A549 treated with ZK216348 at 1 μM for 4 hours (cell line): ENCODE measurements at places on chromosomes 1 and 21. TPM values are rescaled to one million over a fixed set of nuclear protein-coding genes. Genes with fewer than 3 reads are reported as not detected.

Gene KLF17
- 0.27 to 0.62 TPM (median 0.52 TPM) in 5 replicates for total RNA-seq

Gene NECAP2
- total RNA-seq: 34.3 to 43.2 TPM (median 40.1 TPM) in 5 replicates

Gene ELF3
- total RNA-seq: 176 to 238 TPM (median 207 TPM) in 5 replicates

Gene TACSTD2
- 0.10 TPM in 1 of 5 replicates, not detected in the others for total RNA-seq

Gene AQP10
- total RNA-seq: not detected in 5 replicates

Gene LPAR3
- 0.14 to 0.41 TPM (median 0.23 TPM) in 5 replicates for total RNA-seq

Gene UMODL1
- total RNA-seq: not detected in 5 replicates

Gene C1orf146
- not detected in 5 replicates for total RNA-seq

Gene AGRN
- total RNA-seq: 50.6 to 136 TPM (median 124 TPM) in 5 replicates

Gene CPLANE2
- 2.6 to 4.2 TPM (median 3.8 TPM) in 5 replicates for total RNA-seq

Gene DPH2
- total RNA-seq: 31.3 to 44.9 TPM (median 37.6 TPM) in 5 replicates
